ENCODE measurements at places on chromosomes 6 and 20.

DNA sequence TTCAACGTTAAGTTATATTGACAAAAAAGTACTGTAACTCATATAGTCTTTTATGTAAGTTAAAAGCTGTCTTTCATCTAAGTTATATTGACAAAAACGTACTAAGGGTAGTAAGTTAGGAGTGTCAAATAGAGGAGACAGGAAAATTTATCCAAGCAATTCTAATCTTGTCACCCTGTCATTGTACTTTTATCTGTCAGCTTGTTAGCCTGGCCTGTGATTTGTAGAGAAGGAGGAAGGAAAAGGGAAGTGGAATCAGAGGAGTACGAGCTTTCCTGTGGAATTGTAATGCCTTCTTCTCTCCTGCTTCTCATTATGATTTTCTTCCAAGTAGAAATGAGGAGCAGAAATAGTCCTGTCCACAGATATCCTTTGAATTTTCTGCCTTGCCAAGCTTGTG lies 18.8 kb downstream of the KCTD20 start:
- DNase-seq: no peak

DNA sequence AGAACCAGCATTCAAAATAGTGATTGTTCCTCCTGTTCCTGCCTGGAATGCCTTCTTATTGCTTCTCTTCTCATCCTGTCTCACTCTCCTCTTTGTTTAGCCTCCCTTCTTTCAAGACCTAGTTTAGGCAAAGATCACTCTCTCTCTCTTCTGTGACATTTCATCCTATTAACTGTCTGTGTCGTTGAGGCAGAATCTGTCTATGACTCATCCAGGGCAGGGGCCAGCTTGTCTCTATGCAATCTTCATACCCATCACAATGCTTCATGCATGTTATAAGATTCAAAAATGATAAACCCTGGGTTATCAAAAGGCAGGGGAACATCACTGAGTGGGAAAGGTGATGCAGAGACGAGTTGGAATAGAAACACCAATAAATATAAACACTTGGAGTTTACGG lies 32.2 kb upstream of the FOXA2 start:
- no peak for DNase-seq

DNA sequence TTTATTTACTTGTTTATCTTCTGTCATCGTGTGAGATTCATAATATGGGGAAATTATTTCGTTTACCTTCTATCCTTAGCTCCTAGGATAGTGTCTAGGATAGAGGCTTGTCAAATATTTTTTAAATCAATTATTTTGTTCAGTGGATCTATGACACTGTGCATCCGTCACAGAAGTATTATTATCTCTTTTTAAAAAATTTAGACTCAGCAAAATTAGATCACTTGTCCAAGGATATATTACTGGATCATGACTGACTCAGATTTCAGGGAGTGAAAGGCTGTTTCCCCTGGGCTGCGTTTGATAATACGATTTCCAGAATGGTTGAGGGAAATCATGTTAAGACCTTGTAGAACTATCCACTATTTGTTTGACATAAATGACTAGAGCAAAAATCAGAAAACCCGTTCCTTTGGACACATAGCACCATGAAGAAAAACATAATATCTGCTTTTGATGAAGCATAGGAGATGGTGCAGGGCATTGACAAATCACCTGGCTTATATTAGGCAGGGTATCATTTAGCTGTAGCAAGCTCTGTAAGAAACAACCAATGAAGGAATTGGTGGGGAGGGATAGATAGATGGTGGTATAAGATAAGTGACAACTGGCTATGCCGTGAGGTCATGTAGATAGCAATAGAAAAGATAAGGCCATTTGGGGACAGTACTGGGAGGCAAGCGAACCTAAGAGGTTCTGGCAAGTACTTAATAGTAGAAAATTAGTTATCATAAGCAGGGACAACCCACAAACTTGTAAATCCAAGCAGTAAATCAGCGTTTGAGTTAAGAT lies 465.2 kb upstream of the MAN1A1 start:
- no peak for DNase-seq

DNA sequence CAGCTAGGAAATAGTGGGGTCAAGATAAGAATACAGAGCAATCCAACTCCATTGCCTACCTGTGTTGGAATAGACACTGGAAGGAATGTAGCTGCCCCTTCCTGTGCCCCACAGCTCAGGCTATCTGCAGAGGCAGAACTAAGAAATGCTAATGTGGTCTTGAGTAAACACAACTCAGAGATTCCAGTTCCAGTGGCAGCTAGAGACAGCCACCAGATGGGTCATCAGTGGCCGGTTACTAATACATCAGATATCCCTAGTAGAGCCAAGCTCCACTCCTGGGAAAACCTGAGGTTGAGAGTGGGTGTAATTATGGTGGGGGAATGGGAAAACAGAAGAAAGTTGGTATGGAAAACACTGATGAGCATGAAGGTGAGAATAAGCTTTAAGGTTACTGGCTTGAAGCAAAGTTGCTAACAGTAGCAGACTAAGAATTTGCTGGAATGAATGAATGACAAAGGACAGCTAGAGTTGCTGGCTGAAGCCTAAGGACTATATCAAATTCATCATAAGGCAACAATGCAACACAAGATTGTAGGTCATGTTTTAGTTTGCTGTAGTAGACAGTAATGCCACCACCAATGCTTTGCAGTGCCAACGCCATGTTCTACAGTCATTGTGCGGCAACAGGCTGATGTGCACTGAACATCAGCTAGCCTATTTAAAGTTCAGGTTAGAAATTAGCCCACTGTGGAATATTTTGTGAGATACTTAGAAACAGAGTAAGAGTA lies 28.3 kb upstream of the FAM83C start:
- no peak for DNase-seq

- DNase-seq: no peak
Measured at GRCh38 chr6:66935612-66936011, 1228.6 kb upstream of the EYS start.

GRCh38 chr6:109332748-109333147 lies 49.5 kb downstream of the CD164 start:
- no peak for DNase-seq

DNA sequence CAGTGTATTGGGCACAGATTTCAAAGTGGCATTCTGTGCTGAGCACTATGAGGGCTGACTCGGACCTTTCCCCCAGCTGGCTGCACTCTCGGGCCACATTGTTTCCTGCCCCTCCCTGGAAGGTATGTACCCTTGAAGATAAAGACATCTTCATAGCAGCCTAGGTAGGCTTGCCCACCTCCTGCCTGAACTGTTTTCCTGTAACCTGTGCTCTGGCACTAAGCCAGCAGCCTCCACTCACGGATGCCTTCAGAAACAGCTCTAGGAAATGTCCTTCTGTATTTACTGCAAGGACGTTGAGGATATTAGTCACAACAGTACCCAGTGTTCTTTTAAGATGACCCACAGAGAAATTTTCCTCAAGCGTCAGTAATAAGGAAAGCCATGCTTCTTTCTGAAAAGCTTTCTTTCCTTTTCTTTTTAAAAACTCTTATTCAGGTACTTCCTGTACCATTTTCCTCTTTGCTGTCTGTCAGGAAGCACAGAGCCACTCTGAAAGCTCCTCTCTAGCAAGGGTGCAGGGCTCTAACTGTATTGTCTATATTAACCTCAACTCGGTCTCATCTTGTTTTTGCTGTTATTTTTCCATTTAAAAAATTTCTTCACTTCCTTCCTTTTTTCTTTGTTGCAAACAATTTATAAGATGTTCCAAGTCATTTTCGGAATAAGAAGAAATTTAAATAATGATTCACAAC lies 43.5 kb downstream of the TTI1 start:
- no peak for DNase-seq

- no peak for DNase-seq
Measured at GRCh38 chr6:133017581-133017980, 203.2 kb downstream of the RPS12 start.

DNA sequence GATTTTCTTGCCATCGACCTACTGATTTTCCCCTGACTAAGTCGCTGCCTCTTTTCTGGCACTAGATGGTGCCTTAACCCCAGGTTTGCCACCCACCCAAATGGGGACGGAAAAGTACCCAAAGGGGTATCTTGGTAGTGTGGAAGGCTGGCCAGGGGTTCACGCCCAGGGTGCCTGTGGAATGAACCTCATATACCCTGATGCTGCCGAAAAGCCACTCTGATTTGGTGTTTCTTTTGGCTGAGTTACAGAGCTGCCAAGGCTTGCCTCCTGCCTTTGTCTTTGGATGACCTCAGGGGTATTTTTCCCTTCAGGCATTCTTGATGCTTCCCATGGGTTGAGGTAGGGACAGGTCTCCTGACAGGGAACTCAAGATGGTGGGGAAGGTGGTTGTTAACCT lies 78.1 kb downstream of the MAP3K7 start:
- no peak for DNase-seq

GRCh38 chr20:576156-576555 lies 32.6 kb upstream of the CSNK2A1 start:
- DNase-seq: no peak

DNA sequence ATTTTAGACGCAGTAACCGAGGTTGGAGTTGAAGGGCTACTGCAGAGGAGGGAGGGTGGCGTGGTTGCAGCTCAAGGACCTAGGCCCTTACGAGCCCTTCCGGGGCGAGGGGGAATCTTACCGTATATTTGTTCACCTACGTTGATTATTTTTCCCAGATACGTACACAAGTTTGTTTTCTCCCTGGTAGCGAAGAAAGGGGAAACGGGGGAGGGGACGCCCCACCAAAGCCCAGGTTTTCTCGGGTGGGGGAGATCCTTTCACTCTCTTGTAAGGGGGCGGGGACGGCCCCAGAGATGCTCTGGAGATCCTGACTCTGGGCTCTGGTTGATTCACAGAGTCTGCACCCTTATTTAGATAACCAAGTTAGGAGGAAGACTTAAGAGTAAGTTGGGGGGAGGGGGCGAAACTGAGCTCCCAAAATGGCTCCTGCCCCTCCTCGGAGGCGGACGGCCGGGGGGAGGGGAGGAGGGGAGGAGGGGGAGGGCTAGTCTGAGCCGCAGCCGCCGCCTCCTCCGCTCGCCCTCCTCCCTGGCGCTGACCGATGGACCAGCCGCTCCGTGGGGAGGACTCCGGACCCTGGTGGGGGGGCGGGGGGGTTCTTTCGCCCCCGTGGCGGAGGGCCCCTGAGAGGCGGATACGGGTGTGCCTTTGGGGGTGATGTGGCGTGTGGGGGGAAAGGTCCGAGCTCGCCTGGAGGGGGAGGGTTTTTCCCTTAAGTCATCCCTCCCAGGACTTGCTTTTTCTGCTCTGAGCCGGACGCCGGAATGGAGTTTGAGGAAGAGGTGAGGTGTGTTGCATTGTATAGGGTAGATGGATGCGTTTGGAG lies 2.2 kb downstream of the BRD2 start:
- no peak for DNase-seq

GRCh38 chr6:85660181-85660611 lies 17.5 kb upstream of the SYNCRIP start:
- no peak for DNase-seq

DNA sequence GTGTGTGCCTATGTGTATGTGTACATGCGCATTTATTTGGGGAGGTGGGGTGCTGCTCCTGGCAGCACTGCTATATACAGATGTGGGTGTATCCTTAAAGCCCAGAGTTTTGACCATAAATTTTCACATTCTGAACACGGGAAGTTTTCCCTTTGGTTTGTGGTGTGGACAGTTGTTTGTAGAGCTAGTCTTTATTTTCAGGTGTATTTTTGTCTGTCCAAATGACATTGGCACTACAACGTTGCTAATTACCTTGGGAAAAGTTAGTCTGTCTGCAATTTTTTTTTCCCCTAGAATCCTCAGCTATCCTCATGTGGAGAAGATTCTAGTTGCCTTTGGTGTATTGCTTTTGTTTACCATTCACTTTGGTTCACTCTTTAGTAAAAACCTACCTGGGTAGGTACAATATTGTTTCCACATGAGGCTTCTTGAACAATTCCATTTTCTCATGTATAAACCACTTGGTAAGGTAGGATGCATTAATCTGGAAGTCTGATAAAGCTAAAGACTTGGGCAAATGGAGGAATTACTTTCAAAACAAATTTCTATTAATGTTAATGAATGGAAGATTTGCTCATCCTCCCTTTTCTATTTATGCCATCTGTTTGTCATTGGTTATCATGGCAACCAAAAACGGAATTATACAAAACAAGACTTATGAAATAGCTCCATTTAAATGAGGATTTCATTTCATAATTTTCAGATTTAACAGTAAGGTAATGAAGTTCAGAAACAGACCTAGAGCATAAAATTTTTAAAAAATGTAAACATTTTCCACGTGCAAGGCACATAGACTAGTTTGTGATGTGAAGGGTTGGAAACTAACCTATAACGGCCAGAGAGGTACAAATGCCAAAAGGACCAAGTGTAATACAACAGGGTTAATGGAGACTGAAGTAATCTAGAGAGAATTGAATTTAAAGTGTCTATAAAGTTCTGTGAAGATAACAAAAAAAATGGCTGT lies 3.9 kb downstream of the CCN2 start:
- DNase-seq: no peak

DNA sequence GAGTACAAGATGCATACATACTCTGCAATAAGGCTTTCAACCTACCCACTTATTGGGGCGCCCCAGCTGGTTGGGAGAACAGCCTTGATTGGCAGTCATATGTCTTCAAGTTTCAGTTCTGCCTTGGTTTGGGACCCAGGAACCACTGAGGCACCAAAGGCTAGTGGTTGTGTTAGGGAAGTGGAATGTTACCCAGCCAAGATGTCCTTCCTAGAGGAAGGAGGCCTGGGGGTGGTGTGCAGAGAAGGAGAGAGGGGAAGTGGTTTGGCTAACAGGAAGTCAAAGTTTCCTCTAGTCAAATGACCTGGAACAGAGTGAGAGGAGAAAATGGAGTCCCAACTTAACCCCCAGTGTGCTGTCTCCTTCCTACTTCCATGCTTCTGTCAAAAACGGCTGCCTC lies 59.4 kb downstream of the CD164 start:
- DNase-seq: no peak

GRCh38 chr20:37190354-37191112 lies 11.2 kb upstream of the MROH8 start:
- no peak for DNase-seq

DNA sequence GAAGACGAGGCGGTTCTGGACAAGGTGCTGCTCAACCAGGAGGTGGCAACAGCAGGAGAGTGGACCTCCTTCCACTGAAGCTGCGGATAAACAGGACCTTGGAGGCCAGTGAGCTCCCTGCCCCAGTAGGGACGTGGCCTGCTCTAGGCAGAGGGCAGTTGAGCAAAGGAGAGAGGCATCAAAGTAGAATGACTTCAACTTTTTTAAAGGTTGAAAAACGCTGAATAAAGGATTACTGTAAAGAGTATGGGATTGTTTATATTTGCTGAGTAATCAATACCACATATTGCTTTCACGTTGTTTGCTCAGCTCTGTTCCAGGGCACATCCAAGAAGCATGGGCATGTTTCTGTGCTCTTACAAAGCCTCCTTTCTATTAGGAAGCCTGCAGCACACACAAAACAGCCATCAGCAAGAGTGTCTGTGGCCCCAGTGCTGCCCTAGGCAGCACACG lies 48.1 kb downstream of the ERMARD start:
- DNase-seq: no peak
